ENCODE measurements at places on chromosomes 3 and 15.

DNA sequence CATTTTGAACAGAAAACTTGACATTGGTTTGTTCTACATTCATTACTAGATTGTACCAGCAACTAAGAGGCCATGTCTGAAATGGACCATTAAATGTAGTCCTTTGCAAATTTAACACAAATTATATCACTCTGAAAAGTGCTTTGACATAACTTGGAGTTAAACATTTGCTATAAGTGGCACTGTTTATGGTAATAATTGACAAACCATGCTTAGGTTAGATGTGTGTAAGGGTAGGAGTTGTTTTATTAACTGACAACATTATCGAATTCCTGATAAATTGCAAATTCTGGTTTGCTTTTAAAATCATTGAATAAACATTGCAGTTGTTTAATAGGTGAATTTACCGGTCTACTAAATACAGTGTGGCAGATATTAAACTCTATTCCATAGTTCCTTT is 6.1 kb upstream of the TMEM207 start:
- no peak for DNase-seq

DNA sequence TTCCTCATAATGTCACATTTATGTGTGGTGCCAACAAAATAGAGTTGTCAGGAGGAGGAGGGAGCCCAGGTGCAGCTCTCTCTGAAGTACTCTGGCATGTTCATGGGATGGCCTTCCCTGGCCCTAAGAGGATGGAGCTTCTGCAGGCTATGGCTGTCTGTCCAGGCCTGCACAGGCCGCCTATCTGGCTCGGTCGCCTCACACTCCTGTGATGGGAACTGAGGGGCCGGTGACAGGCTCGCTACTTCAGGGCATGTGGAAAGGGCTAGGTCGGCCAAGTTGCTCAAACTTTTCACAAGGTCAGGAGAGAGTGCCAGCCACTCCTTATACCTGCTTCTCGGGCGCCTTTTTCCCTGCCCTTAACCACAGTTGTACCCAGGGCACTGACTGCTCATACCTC is 51.1 kb downstream of the SOX14 start:
- no peak for DNase-seq

GRCh38 chr3:16143861-16144447 is 30.5 kb upstream of the GALNT15 start:
- no peak for DNase-seq

DNA sequence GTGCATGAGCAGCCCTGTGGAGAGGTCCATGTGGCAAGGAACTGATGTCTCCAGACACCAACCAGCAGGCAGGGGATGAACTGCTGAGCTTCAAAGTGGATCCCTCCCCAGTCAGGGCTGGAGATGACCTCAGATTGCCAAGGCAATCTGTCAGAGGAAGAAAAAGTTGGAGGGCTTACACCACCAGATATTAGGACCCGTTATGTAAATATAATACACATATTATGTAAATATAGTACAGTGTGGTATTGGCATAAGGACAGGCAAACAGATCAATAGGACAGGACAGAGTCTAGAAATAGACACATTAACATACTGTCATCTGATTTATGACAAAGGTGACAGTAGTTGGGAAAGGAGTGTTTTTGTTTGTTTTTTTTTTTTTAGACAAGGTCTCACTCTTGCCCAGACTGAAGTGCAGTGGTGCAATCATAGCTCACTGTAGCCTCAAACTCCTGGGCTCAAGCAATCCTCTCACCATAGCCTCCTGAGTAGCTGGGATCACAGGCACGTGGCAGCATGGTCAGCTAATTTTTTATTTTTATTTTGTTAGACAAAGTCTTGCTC is 18.0 kb upstream of the RAB7A start:
- DNase-seq, result no peak

GRCh38 chr3:48845170-48845569 is 2.5 kb downstream of the PRKAR2A start:
- DNase-seq, result no peak

DNA sequence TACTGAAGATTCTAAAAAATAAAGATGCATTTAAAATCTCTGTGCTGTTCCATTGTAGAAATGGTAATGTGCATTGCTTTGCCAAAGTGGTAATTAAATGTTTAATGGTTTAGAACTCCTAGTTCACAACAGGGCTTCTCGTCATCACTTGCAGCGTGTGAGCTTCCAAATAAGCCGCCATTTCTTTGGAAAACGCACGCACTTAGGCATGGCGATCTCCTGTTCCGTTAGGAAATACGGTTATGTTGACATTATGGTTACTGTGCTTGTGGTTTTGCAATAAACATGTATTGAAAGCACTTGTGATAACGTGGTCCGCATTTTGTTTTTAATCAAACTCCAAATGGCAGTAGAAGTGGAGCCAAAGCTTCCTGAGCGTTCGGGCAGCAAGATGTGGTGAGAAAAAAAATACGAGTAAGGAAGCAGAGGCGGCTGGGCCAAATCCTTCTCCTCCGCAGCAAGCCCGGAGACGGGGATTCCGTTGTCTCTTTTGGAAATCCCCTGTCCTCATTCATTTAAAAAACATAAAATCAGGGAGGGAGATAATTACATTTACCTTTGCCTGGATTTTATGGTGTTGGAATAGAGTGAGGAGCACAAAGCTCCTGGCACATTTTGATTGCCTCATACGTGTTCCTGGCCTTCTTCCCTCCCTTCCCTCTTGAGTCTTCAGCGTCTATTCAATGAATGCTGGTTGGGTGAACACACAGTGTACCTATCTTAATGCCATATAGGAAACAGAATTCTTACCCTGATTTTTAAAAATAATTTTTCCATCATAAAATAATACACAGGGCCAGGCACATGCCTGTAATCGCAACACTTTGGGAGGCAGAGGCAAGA is 97.5 kb downstream of the SLC49A4 start:
- no peak for DNase-seq

DNA sequence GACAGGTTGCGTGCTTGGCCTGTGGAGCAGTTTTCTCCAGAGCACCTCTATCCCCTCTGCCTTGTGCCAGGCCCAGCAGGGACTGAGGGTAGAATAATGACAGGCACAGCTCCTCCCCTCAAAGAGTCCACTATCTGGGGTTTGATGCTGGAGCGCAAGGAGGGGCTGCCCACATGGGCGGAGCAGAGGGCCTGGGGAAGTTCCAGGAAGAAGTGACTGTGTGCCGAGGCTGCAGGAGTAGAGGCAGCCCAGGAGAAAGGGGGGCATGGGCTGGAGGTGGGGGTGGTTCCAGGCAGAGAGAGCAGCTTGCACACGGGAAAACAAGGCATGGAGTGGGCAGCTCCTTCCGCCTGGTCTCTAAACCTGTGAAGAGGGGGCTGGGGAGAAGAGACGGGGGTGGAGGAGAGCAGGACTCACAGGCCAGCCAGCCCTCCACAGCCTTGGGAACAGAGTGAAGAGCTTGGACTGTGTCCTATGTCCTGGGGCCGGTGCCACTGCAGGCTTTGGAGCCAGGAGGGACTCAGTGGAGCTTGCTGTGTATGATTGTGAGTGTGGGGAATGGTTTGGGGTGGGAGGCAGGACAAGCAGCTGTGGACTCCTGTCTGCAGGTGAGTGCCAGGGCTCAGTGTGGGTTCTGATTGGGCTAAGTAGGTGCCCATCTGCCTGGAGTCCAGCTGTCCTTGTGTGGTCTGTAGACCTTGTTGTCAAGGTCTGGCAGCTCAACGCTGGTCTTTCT is 48.1 kb downstream of the APBA2 start:
- no peak for DNase-seq

DNA sequence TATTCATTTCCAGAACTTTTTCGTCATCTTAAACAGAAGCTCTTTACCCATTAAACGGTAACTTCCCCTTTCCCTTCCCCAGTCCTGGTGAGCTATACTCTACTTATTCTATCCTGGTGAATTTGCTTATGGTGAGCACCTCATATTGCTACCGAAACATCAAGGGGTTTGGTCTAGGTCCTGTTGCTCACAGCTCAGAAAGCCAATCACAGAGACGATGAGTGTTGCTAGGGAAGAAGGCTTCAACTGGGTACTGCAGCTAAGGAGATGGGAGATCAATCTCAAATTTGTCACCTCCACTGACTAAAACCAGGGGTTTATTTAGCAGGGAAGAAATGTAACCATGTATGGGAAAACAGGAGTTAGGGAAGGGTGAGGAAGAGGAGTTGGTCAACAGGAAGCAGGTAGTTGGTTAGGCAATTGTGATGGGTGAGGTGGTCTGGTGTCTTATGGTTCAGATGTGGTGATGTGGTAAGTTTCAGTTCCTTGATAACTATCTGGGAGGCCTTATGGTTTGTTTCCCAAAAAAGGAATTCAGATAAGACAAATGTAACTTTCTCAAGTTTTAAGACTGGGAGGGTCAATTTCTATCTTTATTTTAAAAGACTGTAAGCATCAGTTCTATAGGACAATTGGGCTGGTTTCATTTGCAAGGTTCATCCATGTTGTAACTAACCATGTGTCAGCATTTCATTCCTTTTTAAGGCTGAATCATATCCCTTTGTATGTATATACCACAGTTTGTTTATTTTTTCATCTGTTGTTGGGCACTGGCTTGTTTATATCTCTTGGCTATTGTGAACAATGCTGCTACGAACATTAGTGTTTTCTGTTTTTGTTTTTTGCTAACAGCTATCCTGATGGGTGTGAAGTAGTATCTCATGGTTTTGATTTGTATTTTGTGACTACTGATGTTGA is 24.3 kb downstream of the ARHGAP11B start:
- DNase-seq, result no peak

- DNase-seq, result no peak
These were observed 57.0 kb upstream of the NR2F2 start for GRCh38 chr15:96273317-96274086.

GRCh38 chr3:39101022-39101689 is 6.3 kb downstream of the GORASP1 start:
- DNase-seq, result no peak

DNA sequence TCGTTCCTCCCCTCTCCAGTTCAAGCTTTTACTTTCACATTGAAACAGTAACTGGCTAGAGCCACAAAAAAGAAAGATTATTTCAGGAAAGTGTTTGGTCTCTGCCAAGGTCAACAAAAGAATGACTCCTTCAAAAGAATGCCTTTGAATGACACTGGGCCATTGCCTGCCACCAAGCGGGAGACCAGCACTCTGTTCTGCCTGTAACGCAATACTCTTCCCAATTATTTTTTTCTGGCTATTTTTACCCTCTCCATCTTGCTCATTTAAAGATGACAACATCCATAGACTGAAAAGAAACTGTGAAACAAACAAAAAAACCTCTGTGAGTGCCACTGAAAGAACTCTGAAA is 37.3 kb downstream of the EHHADH start:
- DNase-seq, result no peak
